Activated T-cell treated with anti-CD3 and anti-CD28 coated beads, Interleukin-2, amount 50 U/mL, for 24 hours (primary cell): ENCODE measurements at places on chromosomes 4 and X.

DNA sequence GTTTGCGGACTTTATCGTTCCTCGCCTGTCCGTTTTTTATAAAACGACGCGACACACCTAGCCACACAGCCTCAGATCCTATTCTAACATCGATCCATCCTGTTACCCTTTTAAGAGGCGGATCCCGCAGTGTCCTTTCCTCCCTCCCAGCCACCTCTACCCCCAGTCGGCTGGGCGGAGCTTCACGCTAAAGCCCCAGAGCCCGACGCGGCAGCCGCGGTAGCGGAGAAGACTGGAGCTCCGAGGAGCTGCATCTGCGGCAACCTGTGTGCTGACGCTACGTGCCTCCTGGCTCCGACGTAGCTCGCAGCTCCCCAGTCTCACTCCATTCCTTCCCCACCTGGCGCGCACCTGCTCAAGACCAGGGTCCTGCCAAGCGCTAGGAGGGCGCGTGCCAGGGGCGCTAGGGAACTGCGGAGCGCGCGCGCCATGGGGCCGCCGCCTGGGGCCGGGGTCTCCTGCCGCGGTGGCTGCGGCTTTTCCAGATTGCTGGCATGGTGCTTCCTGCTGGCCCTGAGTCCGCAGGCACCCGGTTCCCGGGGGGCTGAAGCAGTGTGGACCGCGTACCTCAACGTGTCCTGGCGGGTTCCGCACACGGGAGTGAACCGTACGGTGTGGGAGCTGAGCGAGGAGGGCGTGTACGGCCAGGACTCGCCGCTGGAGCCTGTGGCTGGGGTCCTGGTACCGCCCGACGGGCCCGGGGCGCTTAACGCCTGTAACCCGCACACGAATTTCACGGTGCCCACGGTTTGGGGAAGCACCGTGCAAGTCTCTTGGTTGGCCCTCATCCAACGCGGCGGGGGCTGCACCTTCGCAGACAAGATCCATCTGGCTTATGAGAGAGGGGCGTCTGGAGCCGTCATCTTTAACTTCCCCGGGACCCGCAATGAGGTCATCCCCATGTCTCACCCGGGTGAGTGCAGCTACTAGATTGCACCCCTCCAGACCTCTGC lies at the start of gene RNF128:
TSS of gene RNF128 (plus strand) at position 217 of the 953 bp plus-strand sequence. CDS start at position 430, 213 bp downstream.
- DNase-seq: peak; percentile 38

DNA sequence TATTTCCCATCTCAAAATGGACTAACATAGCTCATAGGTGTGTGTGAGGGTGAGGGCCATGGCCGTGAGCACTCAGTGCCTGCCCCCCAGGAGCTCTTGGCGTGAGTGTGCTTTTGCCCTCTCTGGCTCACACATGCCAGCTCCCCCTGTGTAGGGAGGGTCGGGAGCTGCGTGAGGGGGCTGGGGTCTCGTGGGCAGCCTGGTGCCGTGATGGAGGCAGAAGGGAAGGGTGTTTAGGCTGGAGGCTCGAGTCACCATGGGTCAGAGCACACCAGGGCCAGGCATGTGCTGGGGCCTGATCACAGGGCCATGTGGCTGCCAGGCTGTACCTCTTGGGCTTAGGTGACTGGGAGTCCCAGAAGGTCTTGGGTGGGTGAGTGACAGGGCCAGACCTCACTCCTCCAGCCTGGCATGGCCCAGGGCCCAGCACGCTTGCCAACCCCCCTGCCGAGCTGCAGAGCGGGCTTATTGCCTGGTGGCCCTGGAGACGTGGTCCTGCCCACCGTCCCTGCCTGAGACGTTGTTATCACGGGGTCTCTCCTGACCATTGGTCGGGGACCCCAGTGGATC lies 44.0 kb downstream of the ADRA2C start:
- no peak for DNase-seq

- DNase-seq: no peak
Measured at GRCh38 chr4:85772470-85772869, 297.5 kb downstream of the ARHGAP24 start.

GRCh38 chrX:108361316-108361715 lies 76.9 kb downstream of the COL4A6 start:
- DNase-seq: no peak

DNA sequence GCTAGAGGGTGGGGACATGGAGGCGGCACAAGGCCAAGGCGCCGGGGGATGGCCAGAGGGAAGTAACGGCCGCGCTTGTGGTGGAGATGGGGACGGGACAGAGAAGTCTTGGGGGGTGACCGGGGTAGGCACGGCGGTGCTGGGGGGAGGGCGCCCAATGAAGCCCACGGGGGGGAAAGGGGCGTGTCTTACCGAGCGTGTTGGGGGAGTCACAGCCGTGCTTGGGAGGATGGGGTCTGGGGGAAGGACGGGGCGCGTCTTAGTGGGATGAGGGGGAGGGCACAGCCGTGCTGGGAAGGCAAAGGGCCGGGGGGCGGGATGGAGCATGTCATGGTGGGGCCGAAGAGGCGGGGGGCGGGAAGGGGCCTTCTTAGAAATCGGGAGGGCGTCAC lies 952 bp downstream of the ARSD start:
- DNase-seq: no peak
